ENCODE measurements at places on chromosomes 2 and 18.

GRCh38 chr18:27073404-27073830, 111.7 kb downstream of the CHST9 start:
- no peak for DNase-seq

DNA sequence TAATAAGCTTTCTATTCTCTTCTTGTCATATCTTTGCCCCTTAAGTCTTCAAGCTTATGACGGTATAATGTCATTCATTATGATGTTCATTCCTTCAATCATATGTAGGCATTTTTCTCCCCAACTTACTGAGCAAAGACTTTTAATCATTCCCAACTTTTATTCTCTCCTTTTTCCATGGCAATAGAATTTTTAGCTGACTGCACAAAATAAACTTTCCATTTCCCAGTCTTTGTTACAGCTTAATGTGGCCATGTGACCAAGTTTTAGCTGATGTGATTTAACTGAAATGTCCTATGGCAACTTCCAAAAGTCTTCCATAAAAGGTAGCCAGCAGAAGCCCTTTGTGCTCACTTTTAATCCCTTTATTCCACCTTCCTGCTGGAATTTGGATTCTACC, 152.5 kb downstream of the ANKRD30B start:
- no peak for DNase-seq

DNA sequence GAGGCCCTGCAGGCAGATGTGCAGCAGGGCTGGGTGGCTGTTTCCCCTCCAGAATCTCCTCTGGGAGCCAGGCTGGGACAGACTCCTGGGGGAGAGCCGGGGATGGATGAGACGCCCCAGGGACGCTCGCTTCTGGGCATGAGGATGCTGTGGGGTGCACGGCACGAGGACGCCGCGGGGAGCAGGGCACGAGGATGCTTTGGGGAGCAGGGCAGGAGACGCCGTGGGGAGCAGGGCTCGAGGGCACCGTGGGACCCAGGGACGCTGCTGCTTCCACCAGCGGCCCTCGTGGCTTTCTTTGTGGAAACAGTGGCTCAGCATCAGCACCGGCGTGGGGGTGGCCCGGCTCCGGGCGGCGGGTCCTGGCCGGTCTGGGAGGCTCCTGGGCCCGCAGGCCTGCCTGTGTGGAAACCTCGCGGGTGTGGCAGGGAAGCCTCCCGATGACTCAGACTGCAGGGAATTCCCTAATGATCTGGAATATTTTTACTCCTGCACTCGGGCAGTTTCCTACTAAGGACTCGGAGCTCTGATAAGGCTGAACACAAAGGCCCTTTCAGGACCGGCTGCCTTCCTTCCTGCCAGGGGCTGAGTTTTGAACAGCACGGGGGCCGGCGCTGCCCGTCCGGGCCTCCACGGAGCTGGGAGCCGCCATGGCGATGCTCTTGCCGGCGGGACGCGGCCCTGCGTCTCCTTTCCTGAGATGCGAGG, 62.6 kb downstream of the NFATC1 start:
- DNase-seq, result no peak

GRCh38 chr2:217875138-217875537, 127.7 kb downstream of the TNS1 start:
- DNase-seq, result no peak

- no peak for DNase-seq
Measured at GRCh38 chr18:74563999-74564398, 29.7 kb downstream of the CNDP1 start.

GRCh38 chr2:62424899-62425298, 81.1 kb downstream of the TMEM17 start:
- DNase-seq, result no peak

GRCh38 chr2:68044099-68044498, 18.7 kb downstream of the C1D start:
- DNase-seq, result no peak

GRCh38 chr18:61946449-61946848, 53.6 kb upstream of the RNF152 start:
- no peak for DNase-seq

- DNase-seq, result no peak
Measured at GRCh38 chr2:112699984-112700667, 20.7 kb upstream of the NT5DC4 start.

GRCh38 chr2:86671337-86671981, 47.8 kb upstream of the RNF103 start:
- no peak for DNase-seq

GRCh38 chr2:59232394-59233165, 991.5 kb upstream of the FANCL start:
- DNase-seq, result no peak

DNA sequence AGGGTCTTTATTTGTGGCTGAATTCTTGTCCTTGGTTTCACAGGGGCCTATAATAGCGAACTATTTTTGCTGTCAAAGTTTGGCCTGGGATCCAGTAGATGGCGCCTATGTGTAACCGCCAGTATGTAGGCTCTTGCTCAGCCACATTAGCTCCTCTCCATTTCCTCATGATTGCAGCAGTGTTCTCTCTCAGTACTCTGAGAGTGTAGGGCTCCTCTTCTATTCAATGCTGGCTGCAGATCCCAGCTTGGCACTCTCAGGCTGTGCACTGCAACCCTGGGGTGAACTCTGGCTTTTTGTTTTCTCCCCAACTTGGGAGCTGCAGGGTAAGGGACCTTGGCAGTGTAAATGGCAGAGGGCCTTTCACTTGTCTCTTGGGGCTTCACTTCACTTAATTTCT, 344.6 kb upstream of the CHAC2 start:
- no peak for DNase-seq

DNA sequence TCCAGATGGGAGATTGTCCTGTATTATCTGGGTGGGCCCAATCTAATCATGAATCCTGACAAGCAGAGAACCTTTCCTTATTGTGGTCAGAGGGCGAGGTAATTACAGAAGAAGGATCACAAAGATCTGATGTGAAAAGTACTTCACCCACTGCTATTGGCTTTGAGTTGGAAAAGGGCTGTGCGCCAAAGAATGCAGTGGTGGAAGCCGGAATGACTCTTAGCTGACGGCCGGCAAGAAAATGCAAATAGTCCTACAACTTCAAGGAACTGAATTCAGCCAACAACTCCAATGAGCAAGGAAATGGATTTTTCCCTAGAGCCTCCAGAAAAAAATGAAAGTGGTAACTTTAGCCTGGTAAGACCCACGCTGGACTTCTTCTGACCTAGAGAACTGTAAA, 67.3 kb downstream of the CTNNA2 start:
- DNase-seq, result no peak

GRCh38 chr18:13914756-13915155, 580 bp downstream of the MC2R start:
- DNase-seq, result no peak

DNA sequence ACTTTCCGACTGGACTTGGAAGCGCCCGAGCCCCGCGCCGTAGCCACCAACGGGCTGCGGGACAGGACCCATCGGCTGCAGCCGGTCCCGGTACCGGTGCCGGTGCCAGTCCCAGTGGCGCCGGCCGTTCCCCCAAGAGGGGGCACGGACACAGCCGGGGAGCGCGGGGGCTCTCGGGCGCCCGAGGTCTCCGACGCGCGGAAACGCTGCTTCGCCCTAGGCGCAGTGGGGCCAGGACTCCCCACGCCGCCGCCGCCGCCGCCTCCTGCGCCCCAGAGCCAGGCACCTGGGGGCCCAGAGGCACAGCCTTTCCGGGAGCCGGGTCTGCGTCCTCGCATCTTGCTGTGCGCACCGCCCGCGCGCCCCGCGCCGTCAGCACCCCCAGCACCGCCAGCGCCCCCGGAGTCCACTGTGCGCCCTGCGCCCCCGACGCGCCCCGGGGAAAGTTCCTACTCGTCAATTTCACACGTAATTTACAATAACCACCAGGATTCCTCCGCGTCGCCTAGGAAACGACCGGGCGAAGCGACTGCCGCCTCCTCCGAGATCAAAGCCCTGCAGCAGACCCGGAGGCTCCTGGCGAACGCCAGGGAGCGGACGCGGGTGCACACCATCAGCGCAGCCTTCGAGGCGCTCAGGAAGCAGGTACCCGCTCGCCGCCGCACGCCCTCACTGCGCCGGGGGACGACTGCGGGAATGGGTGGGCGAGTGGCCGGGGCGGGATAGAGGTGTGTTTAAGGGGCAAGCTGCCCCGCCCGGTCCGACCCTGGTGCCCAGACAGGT, 713 bp downstream of the ATOH8 start:
- peak; percentile 26 for DNase-seq

- no peak for DNase-seq
Measured at GRCh38 chr2:63837036-63837594, 4.6 kb upstream of the UGP2 start.

- DNase-seq, result no peak
Measured at GRCh38 chr2:37576831-37577230, 94.6 kb downstream of the CDC42EP3 start.

DNA sequence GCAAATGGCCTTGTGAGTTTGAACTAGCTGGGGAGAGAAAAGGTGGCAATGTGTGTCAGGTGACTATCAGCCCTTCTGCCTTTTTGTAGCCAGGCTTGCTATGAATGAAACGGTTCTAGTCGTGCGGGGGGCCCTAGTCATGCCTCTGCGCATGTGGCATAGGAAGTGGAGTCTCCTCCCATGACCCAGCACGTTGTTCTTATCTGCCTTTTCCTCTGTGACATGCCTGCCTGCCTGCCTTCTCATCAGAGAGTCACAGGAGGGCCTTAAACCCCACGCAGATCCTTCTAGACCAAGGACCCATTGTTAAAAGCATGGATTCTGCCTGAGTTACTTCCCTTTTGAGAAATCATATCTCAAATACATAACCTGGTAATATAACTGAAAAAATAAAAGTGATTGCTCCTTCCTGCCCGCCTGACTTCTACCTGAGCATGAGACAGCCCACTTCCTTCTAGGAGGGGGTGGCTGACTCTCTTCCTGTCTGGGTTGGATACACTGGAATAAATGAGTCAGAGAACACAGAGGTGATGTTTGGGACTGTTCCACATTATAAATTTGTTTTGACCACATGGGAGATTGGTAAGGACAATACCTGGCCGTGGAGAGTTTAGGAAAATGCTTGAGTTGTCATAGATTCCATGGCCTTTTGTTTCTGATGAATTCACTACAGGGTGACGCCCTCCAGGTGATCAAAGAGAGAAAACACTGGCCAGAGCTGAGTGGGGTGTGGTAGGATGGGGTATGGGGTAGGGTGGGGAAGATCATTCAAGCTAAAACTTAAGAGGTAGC, 49.8 kb downstream of the FBLN7 start:
- peak; percentile 34 for DNase-seq

GRCh38 chr2:201130524-201131186, 14.7 kb downstream of the CFLAR start:
- peak; percentile 27 for DNase-seq

DNA sequence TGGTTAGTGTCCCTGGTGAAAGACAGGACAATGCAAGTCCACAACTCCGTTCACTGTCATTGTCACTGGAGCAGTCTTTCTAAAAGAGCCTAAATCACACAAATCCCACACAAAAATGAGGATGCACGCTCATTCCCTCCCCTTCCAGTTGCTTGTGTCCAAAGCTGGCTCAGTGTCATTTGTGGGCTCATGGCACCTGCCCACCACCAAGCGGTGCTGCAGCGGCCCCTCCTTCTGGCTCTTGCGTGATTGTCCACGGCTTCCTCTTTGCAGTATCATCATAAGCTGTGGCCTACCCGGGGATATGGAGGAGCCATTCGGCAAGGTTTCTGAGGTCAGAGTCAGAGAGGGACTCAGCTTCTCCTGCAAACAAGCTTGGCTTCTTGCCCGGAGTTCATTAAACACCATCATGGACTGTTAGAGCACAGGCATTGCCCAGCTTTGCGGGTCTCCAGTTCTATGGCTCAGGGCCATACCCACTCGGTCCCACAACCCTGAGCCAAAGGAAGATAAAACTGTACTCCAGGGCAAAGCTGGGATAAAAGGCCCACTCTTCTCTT, 179.4 kb upstream of the AGAP1 start:
- DNase-seq, result no peak

GRCh38 chr2:144496092-144496976, 23.6 kb downstream of the ZEB2 start:
- no peak for DNase-seq

DNA sequence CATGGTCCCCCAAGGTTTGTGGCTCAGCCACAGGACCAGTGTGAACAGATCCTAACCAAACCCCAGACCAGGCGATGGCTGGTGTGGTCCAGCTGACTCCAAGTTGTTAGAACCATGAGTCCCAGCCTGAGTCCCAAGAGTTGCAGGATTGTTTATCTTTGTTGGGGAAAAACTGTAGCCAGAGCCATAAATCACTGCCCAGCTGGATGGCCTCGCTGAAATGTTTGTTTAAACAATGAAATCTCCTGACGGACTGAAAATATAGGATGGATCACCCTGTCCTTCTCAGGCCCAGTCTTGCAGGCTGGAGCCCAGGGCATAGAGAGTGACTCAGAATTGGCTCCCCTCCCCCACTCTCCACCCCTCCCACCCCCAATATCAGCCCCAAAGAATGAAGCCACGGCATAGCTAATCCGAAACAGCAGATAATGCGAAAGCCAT, 36.4 kb downstream of the PKDCC start:
- DNase-seq, result no peak

GRCh38 chr2:6741229-6741628, 124.5 kb downstream of the CMPK2 start:
- no peak for DNase-seq

GRCh38 chr2:201707753-201708152, 9.3 kb upstream of the MPP4 start:
- no peak for DNase-seq

DNA sequence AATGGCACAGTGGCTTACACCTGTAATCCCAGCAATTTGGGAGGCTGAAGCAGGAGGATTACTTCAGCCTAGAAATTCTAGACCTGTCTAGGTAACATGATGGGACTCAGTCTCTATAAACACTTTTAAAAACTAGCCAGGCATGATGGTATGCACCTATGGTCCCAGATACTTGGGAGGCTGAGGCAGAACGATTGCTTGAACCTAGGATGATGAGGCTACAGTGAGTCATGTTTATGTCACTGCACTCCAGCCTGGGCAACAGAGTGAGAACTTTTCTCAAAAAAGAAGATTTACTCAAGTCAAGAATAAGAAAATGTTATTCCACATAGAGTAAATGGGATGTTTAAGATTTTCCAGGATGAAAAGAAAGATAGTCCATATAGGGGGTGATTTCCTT, 158.6 kb downstream of the HNMT start:
- DNase-seq, result no peak

GRCh38 chr2:42314892-42315468, 46.0 kb downstream of the COX7A2L start:
- no peak for DNase-seq

DNA sequence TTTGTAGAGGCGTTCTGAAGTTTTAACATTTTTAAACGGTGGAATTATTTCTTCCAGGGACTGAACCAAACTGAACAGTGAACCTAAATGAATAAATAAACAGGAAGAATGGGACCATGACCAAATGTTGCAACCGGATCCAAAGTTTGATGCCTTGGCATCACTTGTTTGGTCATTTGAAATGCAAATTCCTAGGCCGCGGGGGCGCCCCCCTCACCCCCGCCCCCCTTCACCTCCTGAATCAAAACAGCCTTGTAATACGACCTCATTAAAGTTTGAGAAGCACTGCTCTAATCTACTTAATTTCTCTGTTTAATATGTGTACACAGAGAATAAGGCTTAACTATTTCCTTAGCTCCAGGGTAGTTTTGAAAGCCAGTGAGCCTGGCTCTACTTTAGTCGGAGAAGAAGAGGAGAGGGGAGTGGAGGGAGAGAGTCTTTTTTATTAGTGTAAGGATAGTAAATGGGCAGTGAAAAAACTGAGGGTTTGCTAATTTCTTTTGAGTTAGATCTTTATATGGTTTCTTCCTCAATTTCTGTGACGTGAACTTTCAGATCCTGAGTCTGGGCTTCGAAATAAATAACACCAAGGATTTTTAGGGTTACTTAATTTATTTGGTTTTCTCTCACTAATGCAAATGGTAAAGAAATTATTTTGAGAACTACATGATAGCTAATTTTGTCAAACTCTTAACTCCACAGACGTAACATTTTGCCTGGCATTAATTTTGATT, 5.7 kb downstream of the C2orf80 start:
- DNase-seq, result no peak
